HuH-7 (cell line): ENCODE measurements at places on chromosomes 1 and 21.

GRCh38 chr21:44911384-44912157 is 9.1 kb downstream of the ITGB2 start:
- DNase-seq: peak; percentile 66

GRCh38 chr1:102420034-102420433 is 423.3 kb upstream of the OLFM3 start:
- DNase-seq: peak; percentile 2

GRCh38 chr21:9838738-9839642 is 682.4 kb upstream of the TPTE start:
- peak; percentile 3 for DNase-seq

DNA sequence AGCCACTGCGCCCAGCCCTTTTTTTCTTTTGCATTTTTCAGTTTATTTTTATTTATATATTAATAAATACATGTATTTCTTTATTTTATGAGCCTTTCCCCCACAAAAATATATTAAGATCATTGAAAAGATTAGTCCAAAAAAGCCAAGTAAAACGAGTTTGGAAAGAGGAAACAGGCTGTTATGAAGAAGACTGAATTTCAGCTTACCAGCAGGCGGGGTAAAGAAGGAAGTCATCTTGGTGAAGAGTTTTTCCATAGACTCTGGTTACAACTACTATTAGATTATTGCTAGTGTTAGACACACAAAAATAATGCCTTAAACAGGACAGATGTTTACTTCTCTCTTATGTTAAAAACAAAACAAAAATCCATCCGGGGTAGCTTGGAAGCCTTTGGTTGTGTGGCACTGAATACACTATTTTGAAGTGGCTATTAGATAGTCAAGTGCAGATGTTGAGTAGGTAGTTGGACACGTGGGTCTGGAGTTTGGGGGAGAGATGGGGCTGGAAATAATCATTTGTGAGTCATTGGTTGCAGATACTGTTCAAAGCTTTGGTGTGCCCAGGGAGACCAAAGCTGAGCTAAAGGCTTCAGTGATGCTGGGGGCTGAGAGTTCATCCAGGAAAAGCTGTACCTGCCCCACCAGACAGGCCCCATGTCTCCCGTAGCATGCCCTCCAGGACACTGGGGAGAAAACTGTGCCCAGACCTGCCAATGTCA is 8.7 kb upstream of the LRRC71 start:
- DNase-seq: no peak

DNA sequence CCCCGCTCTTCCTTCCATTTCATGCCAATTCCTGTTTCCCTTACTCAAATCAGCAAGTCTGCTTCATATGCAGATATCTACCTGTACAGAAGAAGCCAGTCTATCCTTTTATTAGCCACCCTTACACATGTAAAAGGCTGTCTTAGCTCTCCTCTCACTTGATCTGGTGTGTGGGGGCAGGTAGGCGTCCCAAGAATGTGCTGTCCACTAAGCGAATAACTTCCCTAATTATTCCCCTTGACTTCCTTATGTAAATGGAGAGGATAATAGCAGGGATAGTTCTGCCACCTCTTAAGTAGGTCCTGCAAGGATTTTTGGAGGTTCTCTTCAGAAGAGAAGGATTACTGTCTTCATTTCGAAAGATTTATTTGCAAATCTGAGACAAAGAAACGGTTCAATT is 160.4 kb downstream of the TTLL7 start:
- DNase-seq: no peak

GRCh38 chr1:56180520-56181190 is 398.7 kb downstream of the PLPP3 start:
- DNase-seq: no peak

- DNase-seq: no peak
These were observed 27.5 kb downstream of the KCTD3 start for GRCh38 chr1:215594640-215595039.

DNA sequence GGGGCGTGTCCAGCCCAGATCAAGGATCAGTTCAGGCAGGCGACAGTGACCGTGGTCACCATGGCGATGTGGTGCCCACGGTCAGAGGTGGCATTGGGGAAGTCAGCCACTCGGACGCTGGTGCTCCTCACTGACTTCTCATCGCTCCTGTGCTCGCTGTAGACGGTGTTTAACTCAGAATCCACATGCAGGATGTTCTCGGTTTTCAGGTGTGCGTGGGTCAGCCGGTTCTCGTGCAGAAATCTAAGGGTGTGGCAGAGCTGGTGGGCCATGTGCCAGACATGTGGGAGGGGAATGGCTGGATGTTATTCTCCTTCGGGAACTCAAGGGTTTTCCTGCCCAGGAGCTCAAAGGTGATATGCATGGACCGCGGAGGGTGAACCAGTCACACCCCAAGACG is 11.7 kb downstream of the OR2AJ1 start:
- no peak for DNase-seq

- DNase-seq: no peak
These were observed 68.9 kb upstream of the ACTL8 start for GRCh38 chr1:17686258-17686657.

DNA sequence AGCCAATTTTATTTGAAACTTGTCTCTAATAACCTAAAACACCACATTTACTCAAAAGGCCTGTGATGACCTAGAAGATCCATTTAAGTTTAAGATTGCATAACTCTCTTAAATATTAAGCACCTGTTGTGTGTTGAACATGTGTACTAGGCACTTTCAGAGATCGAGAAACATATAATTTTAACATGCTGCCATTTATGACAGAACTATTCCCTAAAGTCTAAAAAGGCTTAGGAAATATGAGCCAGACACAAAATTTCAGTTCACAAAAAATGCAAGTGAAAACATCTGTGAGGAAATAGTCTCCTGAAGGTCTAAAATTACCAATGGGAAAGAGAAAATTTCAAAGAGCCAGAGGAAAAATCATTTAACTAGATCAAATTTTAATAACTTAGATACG is 37.7 kb downstream of the CEP170 start:
- no peak for DNase-seq

DNA sequence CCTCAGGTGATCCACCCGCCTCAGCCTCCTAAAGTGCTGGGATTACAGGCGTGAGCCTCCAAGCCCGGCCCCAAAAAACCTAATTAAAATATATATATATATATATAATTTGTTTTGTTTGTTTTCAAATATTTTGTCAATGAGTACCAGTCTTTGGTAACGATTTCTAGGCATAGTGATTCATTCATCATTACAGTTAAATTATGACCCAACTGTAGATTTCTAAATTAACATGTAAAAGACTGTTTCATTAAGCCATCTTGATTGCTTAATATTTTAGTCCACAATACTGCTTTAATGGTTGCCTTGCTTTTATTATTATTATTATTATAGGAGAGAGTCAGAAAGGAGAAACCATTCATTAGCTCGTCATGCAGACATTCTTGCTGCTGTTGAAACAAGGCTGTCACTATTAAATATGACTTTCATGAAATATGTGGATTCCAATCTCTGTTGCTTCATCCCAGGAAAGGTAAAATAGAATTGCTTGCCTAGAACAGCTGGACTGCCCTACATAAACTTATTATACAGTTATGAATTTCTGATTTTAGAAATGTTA is 19.9 kb downstream of the FBXO28 start:
- no peak for DNase-seq

DNA sequence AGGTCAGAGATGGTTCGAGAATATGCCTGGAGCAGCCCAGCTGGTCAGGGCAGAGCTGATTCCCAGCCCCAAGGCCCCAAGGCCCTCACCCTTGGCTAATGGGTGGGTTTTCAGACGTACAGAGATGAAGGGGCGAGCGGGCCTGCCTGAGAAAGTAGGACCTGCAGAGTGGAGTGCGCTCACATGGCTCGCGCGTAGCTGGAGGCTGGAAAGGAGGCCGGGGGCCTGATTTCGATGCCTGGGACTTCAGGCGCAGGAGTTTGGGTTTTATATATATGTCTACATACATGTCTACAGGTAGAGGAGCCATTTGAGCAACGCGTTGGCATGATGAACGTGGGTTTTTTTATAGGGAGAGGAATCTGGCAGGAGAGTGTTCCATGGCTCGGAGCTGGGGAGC is 8.9 kb downstream of the COQ8A start:
- DNase-seq: no peak

DNA sequence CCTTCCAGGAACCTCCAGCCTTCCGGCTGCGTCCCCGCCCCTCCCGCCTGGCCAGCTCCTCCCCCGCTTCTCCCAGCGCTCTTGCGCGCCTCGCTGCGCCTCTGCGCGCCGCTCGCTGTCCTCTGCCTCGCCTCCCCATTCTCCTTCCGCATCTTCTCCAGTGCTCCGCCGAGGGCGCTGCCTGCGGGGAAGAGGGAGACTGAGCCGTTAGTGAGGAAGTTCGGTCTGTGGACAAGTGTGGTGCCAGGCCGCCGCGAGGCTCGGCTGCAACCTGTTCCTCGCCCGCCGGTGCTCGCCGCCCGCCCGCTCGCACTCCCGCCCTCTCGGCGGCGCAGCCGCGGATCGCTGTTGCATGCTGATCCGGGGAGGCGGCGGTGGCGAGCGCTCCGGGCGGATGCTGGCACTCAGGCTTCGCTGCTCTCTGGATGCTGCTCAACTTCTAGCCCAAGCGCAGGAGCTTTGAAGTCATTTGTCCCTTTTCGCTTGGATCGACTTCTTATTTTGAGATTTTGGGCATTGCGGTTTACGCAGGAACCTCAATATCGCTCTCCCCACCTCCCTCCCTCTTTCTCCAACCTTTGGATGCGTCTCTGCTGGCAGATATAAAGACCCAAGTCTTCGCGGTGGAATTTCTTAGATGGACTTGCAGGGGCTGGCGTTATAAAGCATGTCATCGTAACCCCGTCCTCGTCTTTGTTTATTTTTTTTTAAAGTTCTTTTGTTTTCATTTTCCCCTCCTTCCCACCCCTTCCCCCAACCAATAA is 614 bp upstream of the CACNA1E start:
- no peak for DNase-seq
